ENCODE measurements at places on chromosomes 6 and 20. TPM values are rescaled to one million over a fixed set of nuclear protein-coding genes. Genes with fewer than 3 reads are reported as not detected.

Gene GTF3C6
- total RNA-seq: 67.1 TPM

DNA sequence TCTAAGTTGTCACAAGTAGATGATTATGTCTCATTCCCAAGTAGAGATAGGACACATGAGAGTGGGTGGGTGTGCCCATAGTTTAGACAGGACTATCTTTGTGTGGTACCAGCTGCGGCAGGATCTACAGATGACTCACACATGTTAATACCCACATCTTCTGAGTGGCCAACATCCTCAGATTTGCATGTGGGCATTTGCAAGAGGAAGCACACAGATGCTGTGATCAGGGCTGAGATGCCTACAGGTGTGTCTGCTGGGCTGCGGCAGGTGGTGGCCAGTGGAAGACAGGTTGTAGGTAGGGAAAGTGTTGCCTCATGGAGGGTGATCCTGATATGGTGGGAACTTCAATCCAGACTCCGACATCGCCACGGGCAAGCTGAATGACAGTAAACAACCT is 50.8 kb downstream of the UTRN start:
- DNase-seq: peak; percentile 36

Gene APCDD1L
- total RNA-seq: not detected

Gene VSTM2L
- total RNA-seq: 2.8 TPM

Measured in Calu3 (cell line).